ENCODE measurements at places on chromosomes 2 and 18. TPM values are rescaled to one million over a fixed set of nuclear protein-coding genes. Genes with fewer than 3 reads are reported as not detected.

DNA sequence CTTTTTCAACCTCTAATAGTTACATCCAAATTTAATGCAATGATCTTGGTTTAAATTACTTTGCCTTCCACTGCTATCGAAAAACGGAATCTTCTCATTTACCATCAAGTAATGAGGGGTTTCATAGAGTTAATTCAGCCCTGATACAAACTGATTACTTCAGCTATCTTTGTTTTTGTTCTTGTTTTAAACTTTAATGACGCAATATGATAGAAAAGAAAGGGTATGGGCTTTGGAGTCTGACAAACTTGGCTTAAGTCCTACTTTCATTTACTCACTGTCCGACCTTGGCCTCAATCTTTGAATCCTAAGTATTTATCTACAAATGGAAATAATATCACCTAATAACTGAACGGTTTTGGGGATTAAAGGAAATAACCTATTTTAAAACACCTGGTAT, 16.1 kb downstream of the ADAM17 start:
- DNase-seq: no peak

- DNase-seq: no peak
Measured at GRCh38 chr2:100135415-100135814, 7.0 kb downstream of the AFF3 start.

- DNase-seq: no peak
Measured at GRCh38 chr2:100036793-100037192, 105.6 kb downstream of the AFF3 start.

DNA sequence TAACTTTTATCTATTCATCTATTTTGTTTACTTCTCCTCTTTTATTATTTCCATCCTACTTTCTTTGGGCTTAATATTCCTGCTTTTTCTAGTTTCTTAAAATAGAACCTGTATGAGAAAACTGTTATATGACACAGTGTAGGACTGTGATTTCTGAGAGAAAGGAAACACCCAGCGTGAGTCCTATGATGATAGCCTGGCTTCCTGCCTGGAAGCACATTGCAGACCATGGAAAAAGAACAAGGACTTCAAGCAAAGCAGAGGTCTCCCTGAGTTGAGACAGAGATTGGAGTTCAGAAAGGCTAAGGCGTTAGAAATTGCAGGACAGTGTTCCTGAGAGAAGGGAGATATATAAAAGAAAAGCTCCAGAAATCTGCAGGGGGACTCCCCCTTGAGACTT, 7.8 kb downstream of the RBM44 start:
- DNase-seq: no peak

Gene RSAD2
- 3.3 TPM for total RNA-seq

Gene POMC
- 9.1 TPM for total RNA-seq

Gene CACNB4
- total RNA-seq: 0.35 TPM

Gene DPP4
- total RNA-seq: 5.4 TPM

Gene CCDC74B
- 0.97 TPM for total RNA-seq

Gene RASGRP3
- total RNA-seq: 55.7 TPM

Gene ALPG
- total RNA-seq: not detected
